ENCODE measurements at places on chromosomes 7 and 10.
A peak's percentile ranks its signal among the peaks of the same experiment; 100 is the strongest.

GRCh38 chr7:87886875-87887274, 10.6 kb downstream of the DBF4 start:
- DNase-seq, result no peak

GRCh38 chr10:129472696-129473555, 5.9 kb downstream of the MGMT start:
- DNase-seq, result no peak

DNA sequence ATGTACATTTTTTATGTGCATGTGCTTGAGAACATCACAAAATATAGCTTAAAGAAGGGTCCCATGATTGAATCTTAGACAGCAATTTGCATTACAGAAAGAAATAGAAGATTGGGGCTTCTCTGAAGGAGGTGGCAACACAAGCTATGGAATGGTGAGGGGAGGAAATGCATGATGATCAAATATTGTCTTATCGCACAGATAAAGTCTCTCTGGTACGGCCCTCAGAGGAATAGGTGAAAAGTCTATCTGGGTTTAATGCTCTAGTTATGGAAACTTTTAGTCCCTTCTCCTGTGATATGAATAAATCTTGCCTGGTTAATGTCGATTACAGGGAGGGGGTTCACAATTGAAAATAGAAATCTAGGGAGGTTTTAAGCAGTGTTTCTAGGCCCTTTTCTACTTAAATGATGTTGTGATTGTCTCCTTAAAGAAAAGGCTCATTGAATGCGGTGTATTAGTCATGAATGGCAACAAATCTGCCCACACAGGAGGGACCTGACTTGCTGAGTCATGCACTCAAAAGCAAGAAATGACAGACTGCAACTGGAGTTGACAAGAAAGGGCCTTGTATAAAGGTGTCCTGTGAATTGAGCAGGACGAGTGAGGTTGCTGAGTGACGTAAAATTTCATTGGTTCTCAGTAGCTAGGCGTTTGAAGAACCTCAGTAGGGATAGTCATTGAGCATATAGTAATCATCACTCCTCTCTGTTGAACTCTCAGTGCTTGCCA, 133.4 kb upstream of the CSTF2T start:
- peak; percentile 8 for DNase-seq

DNA sequence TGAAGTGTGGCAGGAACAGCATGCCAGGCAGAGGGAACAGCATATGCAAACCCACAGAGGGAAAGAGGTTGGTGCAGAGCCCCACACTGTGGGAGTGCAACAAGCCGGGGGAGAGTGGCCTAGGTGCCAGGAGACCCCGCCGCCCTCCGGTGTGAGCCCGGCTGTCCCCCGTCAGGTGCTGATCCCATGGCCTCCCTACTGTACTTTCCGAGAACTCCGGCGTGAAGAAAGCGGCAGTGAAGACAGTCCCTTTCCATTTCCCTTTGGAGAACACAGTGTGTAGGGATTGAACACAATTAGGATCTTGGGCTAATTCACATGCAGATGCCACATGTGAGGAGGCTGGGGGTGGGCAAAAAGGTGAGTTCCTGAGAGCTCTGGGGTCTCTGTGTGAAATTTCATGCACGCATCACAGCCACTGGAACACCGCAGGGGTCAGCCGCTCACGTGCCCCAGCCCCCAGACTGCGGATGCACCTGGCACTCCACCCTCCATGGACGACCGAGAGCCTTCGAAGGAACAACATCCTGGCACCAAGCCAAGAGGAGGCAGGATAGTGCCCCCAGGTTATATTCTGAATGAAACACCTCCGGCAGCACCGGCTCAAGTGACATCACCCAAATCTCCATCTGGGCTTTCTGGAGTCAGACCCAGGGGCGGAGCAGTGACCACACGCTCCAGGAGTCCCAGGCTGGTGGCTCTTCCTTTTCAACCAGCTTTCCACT, 82.1 kb upstream of the PPP2R2D start:
- no peak for DNase-seq

DNA sequence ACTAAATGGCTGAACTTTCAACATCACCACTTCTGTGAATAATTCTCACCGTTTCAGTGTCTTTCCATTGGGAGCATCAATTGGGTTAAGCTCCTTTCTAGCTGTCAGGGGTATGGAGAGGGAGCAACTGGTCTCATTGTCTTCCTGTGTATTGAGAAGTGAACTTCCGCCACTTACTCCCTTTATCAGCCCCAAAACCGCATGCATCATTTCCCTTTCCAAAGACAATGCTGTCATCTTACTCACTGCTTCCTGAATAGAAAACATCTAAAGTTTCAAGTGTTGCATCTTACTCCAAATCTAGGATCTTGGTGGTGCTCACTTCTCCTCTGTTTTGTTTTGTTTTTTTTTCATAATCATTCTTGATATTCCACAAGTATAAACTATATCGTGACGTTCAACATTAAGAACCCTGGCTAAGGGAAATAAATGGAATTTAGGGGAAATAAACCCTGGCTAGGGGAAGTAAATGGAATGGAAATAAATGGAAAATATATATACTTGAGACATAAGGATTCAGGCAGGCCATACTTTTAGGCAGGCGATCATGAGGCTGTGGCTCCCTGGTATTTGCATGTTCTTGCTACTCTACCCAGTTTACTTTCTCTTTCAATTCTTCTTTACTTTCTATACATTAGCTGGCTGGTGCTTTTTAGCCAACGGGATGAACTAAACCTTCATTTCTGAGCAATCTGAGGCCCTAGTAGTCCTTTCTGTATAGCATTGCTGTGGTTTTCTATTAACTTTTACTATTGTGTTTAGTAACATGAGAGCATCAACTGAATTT, 371.9 kb downstream of the BMPER start:
- DNase-seq, result no peak

DNA sequence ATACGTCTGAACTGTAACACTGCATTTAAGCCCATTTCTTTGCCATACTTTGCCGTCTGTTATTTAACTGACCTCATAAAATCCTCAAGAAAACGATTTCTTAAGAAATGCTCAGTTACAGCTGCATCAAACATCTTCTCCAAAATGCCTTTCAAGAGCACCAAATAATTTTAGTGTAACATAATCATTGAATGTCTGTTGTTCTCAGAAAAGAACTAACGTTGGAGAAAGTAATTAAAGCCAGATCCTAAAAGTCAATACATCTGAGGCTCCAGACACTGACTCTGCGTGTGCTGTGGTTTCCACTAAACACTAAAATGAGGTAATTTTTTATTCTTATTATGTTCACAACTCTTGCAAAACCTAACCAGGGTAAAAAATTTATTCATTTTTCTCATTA, 63.7 kb upstream of the LRRC17 start:
- no peak for DNase-seq

GRCh38 chr7:38975944-38976392, 1.7 kb upstream of the POU6F2 start:
- DNase-seq, result no peak

DNA sequence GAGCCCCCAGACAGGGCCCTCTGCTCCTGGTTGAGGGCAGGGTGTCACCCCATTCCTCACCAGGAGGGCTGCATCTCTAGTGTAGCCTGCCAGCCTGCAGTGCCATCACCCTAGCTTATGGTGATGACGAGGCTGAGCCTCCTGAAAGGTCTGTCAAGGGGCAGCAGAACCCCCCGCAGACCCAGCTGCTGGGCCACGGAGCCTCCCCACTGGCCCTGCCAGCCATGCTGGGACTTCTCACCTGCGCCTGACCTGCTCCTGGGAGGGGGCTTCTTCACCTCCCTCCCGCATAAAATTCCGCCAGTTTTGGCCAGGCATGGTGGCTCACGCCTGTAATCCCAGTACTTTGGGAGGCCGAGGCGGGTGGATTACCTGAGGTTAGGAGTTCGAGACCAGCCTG, 40.4 kb upstream of the RASGEF1A start:
- DNase-seq, result no peak

DNA sequence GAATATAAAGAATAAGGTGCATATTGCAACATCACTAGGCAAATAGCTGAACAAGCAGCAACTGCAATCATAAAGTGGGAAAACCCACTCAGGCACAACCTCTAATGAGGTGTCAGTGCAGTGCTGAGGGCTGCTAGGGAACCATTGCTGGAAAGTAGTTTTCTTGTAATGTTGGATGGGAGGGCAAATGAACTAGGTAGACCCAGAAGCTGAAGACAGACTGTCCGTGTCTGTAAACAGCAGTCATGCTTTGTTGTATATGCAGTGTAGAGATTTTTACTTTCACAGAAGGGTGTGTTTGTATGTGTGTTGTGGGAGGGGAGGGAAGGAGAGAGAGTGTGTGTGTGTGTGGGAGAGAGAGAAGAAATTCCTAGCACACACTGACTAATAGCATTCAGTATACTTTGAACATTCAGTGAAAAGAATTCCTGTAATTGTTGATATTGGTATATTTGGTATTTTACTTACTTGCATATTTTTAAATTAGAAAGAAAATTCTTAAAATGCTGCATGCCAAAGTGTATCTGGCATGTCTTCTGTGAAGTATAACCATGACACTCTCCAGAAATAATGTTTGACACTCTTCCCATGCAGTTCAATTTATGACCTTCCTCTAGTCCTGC, 28.8 kb downstream of the ITGB8 start:
- no peak for DNase-seq

- DNase-seq, result no peak
These were observed 4.1 kb upstream of the SLC18A3 start for GRCh38 chr10:49605939-49606509.

- no peak for DNase-seq
These were observed 162.7 kb downstream of the AKR1D1 start for GRCh38 chr7:138238734-138239659.

- DNase-seq, result no peak
These were observed 13.4 kb downstream of the SLC29A4 start for GRCh38 chr7:5296015-5296610.

DNA sequence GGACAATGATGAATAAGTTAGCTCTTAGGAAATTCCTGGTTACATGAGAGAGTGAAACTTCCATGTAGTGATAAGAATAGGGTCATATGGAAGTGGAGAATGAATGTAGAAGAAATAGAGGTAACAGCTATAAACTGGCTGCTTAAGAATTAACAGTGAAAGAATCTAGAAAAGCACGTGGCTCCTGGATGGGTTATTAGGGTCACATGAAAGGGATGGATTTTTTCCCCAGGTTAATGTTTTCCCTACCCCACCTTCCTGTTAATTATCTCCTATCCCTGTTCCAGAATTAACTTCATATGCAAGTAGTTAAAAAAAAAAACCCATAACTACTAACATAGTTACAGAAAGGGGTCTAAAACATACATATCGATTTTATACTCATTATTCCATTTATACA, 58.0 kb downstream of the ANKIB1 start:
- DNase-seq, result no peak

DNA sequence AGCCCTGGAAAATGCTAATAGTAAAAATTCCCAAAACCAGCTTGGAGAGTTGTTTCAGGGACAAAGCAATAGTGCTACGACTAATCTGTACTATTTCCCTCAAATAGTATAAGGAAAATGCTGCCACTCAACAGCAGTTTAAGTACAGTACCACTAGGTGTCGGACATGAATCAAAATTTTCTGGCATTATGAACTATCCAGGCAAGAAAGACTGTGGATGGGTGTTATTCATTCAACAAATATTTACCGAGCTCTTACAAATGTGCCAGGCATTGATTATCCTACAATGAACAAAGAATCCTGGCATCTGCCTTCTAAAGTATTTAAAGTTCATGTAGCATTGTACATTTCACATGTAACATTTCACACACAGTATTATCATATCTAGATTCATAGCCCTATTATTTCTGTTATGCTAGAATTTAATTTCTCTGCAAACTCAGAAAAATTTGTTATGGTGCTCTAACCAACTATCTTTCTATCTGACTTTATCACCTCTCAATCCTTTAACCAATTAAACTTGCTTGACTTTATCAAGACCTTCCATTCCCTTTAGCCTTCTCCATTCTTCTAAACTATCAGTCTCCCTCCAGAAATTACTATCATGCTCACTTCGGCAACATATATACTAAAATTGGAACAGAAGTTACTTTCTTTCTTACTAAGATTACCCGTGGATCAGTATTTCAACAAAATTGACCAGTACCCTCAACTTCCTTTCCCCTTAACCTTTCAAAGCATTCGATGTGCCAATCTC, 80.6 kb downstream of the ARHGAP21 start:
- peak; percentile 40 for DNase-seq

GRCh38 chr10:77176232-77176631, 461.4 kb downstream of the KCNMA1 start:
- DNase-seq, result no peak

GRCh38 chr10:74018241-74018640, 20.3 kb downstream of the VCL start:
- no peak for DNase-seq

DNA sequence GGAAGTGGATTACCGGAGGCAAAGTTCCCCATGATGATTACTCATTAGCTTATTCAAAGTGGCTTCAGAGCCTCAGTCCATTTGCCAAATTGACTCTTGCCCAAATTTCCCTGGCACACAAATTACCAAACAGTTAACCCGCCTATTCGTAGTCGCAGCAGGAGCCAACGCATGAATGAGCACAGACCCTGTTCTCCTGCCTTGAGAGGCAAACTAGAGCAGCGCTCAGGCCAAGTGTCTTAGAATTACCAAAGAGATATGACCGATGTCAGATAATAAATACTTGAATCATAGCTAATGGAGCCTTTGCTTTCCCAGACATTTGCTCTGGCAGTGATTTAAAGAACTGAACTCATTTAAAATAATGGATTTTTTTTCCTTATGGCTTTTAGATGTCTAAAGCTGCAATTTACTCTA, 64.9 kb downstream of the CTTNBP2 start:
- no peak for DNase-seq

- DNase-seq, result no peak
These were observed 68.7 kb upstream of the KLF6 start for GRCh38 chr10:3853547-3854303.

- no peak for DNase-seq
These were observed 84.2 kb downstream of the CDK6 start for GRCh38 chr7:92751902-92752901.

DNA sequence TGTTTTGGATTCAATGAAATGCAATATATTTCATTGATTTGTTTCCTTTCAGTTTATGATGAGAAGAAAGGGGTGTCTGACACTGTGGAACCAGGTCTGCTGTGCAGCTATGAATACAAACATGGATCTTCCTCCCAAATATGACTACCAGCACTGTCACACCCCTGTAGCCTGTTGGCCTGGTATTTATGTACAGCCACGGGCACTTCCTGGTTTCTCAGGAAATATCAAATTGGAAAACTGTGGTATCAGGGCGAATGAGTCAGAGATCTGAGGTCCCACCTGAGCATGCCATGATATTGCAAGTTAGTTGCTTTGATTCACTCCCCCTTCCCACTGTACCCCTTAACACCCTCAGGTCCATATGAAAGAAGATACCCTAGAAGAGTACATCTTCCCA, 87.8 kb downstream of the DNMBP start:
- no peak for DNase-seq

- no peak for DNase-seq
These were observed 27.4 kb upstream of the PLA2G12B start for GRCh38 chr10:72981882-72982529.
